ENCODE measurements at places on chromosomes 16 and 17.

DNA sequence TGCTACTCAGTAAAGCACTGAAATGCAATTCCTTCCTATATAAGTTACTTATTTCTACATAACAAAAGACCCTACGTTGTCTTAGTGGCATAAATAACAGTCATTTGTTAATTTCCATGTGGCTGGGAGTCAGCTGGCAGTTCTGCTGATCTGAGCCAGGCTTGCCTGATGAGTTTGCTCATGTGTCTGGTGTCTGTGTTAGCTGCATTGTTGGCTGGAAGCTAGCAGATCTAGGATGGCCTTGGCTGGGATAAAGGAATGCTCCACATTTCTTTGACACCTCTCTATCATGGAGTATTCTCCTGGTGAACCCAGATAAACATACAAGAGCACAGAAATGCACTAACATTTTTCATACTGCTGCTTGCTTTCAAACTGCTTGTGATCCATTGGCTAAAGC is 264.4 kb upstream of the MON1B start:
- DNase-seq = peak; percentile 63

DNA sequence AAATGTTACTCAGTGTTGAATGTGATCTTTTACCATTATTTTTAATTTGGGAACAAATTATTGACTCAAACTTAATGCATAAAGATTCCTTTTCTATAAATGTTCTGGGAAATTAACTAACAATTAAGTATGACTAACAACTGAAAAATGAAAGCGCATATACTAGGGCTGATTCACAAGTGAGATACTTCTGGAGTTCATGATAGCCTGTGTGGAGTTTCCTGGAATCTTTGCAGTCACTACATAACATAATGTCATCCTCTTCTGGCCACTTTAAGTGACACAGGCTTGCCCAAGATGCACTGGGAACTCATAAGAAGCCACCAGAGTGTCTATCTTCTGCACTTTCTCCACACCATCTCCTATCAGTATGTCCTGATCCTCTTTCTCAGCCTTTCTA is 450.3 kb upstream of the CDH11 start:
- peak; percentile 81 for DNase-seq

- no peak for DNase-seq
Observed at GRCh38 chr17:1270210-1271029, at the start of gene BHLHA9. Gene BHLHA9 (plus strand): TSS chr17:1270444. CDS start chr17:1270564, 120 bp downstream.

DNA sequence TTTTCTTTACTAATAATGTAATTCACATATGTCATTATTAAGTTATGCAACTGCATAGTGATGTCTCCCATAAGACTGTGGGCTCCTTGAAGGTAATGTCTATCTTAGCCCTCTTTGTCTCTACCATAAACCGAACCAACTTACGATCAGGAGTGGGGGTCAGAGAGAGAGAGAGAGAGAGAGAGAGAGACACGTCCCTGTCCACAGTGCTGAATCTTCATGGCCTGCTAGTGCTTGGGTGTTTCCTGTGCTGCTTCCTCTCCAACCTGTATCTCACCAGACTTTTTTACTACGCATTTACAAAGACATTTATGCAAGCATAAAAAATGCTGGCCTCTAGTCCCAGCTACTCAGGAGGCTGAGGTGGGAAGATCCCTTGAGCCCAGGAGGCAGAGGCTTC is 52.2 kb upstream of the HAPSTR1 start:
- peak; percentile 67 for DNase-seq

GRCh38 chr16:19528666-19529065 is 4.9 kb downstream of the CCP110 start:
- DNase-seq = no peak

GRCh38 chr16:27476240-27476639 is 73.5 kb downstream of the GTF3C1 start:
- DNase-seq = no peak

DNA sequence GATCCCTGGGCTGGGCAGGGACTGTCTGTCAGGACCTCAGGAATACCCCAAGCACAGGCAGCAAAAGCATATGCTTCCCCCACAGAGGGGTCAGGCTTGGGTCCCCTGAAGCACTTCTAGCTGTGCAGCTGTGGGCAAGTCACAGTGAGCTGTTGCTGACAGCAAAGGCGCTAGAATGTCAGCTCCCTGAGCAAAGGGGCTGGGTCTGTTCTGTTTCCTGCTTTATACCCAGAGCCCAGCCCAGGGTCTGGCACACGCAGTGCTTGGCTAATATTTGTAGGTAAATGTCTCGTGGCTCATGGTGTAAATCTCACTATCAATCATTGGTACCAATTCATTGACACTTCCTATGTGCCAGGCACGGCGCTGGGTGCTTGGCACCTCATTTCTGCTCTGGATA is 16.6 kb upstream of the MPRIP start:
- no peak for DNase-seq

GRCh38 chr17:45997166-45997565 is 1.9 kb upstream of the STH start:
- DNase-seq = no peak

DNA sequence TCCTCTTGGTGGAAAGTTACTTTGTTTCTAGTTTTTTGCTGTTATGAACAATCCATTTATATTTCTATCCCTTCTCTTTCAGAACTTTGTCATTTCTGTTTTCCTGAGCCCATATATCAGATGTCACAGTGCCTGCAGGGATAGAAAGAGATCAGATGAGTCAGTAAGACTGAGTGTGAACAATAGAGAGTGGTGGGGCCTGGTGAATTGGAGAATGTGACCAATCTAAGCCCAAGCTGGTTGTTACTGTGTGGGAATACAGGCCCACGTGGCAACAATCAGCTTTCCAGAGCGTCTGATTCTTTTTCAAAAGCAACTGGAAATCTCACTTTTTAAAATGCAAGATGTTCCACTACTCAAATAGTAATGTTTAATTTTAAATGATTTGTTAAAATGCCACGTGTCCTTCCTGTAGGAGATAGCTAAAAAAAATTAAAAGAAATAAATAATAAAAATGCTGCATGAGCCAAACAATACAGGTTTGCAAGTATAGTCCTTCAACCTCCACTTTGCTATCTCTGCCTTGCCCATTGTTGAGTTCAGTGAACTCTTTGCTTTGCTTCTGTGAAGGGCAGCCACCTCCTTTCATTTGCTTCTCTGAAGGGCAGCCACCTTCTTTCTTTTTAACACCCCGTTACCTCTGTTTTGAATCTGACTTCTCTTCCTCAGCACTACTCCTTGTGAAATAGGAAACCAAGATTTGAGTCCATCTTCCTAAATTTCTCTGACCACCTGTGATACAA is 9.6 kb downstream of the DCTN5 start:
- DNase-seq = no peak

GRCh38 chr17:57084361-57084801 is 665 bp upstream of the AKAP1 start:
- peak; percentile 11 for DNase-seq

- DNase-seq = no peak
Observed at GRCh38 chr17:2563543-2563942, 29.9 kb upstream of the PAFAH1B1 start.

GRCh38 chr17:38749223-38750043 is 1.3 kb upstream of the PCGF2 start:
- peak; percentile 63 for DNase-seq

GRCh38 chr17:11997972-11998233 is 628 bp upstream of the ZNF18 start:
- no peak for DNase-seq

- DNase-seq = no peak
Observed at GRCh38 chr16:702341-702740, 3.3 kb downstream of the FBXL16 start.

- DNase-seq = no peak
Observed at GRCh38 chr17:69448431-69449102, 34.1 kb downstream of the MAP2K6 start.

DNA sequence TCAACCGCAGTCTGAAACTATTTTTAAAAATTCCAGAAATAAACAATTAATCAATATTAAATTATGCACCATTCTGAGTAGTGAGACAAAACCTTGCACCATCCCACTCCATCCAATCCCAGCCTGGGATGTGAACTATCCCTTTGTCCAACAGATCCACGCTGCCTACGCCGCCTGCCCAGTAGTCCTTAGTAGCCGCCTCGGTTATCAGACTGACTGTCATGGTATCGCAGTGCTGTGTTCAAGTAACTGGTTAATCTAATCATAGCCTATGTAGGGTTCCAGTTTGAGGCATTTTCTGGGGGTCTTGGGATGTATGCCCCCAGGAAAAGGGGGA is 437.7 kb downstream of the HS3ST3B1 start:
- DNase-seq = no peak

- peak; percentile 100 for DNase-seq
Observed at GRCh38 chr17:41547921-41548843, 20.1 kb upstream of the KRT19 start.

DNA sequence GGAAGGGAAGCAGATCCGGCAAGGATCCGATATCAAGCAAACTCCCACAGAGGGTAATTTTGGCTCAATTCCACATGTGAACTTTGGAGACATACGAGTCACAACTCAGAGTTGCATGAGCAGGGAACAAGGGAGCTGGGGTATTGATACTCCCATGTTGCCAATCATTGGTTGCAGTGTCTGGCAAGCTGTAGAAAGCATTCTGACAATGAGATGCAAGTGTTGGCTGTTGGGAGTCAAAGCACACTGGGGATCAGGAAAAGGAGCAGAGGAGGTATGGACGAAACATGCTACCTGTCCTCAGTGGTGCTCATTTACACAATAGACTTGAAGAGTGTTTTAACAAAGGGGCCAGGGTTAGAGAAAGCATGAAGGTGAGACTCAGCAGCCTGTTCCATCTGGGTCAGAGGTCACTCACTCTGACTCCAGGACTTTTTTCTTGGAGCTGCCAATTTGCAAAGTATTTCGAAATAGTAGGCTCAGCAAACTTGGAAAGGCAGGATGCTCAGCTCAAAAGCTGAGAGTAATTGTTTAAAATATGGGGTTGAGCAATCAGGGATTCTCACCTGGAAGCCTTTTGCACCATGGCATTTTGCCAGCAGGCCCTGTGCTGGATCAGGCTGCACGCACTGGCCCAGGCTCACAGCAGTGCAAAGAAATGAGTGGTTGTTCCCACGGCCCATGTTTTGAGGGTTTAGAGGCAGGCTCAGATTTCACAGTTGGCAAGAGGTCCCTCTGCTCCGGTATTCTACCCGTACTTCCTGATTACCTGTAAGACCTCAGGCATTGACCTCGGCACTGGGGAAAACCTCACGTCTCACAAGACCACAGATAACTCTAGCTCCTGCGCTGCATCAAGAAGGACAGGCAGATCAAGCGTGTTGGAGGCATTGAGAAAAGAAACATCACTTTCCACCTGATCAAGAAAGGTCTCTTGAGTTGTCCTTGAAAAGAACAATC is 17.6 kb upstream of the NKD1 start:
- DNase-seq = no peak

- DNase-seq = no peak
Observed at GRCh38 chr16:52501746-52502145, 45.2 kb downstream of the TOX3 start.

GRCh38 chr17:77719806-77720205 is 238.7 kb upstream of the TNRC6C start:
- no peak for DNase-seq

- DNase-seq = no peak
Observed at GRCh38 chr17:42441371-42442195, 17.1 kb upstream of the ATP6V0A1 start.

DNA sequence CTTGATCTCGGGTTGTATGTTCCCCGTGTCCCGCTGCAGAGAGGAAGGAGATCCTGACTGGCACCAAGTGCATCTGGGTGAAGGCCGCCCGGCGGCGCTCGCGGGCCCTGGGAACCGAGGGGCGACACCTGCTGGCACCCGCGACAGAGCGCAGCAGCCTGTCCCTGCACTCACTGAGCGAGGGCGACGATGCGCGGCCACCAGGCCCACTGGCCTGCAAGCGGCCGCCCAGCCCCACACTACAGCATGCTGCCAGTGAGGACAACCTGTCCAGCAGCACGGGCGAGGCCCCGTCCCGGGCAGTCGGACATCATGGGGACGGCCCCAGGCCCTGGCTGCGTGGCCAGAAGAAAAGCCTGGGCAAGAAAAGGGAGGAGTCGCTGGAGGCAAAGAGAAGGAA is 7.5 kb downstream of the BTBD17 start:
- DNase-seq = no peak

GRCh38 chr17:55702150-55702549 is 20.5 kb downstream of the TMEM100 start:
- DNase-seq = peak; percentile 41

DNA sequence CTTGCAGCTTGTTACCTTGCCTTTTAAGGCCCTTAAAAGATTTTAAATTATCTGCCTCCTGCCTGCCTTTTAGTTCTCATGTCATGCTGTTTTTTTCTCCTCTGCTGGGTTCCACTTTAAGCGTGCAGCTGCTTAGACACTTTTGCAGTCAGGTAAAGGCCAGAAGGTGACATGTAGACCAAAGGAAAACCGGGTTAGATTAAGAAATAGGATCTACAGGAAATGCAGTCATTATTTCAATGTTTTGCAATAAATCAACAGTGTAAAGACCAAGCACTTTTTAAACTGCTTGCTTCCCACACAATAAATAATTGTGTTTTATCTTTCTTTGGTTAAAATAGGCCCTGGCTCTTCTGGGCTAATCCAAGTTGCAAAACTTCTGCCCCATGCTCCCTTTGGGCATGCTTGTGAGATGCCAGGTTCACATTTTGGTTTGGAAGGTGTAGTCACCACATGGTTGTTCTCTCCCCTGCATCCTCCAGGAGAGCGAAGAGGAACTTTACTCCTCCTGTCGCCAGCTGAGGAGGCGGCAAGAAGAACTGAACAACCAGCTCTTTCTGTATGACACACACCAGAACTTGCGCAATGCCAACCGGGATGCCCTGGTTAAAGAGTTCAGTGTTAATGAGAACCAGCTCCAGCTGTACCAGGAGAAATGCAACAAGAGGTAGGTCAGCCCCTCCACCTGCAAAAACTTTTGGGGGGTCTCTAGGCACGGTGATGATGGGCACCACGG is 54.9 kb downstream of the SDR42E1 start:
- DNase-seq = peak; percentile 25

GRCh38 chr17:7833011-7833794 is 814 bp upstream of the KDM6B start:
- DNase-seq = no peak

GRCh38 chr16:57960826-57961472 is 10.0 kb downstream of the CNGB1 start:
- DNase-seq = no peak
